ENCODE measurements at places on chromosomes 6 and 20. TPM values are rescaled to one million over a fixed set of nuclear protein-coding genes. Genes with fewer than 3 reads are reported as not detected.

- H3K27me3 ChIP-seq, result no peaks in the 10 kb centered on the region
- DNase-seq, result no peak
- no peak overlapping the region for H3K4me3 ChIP-seq
- no peaks in the 10 kb centered on the region for H3K4me1 ChIP-seq
- no peaks in the 10 kb centered on the region for H3K36me3 ChIP-seq
These were observed 109.2 kb downstream of the FOXF2 start for GRCh38 chr6:1498491-1499113.

- no peaks in the 10 kb centered on the region for H3K36me3 ChIP-seq
- H3K4me1 ChIP-seq, result no peaks in the 10 kb centered on the region
- no peak for DNase-seq
These were observed 272.5 kb upstream of the SOX4 start for GRCh38 chr6:21321076-21321475.

DNA sequence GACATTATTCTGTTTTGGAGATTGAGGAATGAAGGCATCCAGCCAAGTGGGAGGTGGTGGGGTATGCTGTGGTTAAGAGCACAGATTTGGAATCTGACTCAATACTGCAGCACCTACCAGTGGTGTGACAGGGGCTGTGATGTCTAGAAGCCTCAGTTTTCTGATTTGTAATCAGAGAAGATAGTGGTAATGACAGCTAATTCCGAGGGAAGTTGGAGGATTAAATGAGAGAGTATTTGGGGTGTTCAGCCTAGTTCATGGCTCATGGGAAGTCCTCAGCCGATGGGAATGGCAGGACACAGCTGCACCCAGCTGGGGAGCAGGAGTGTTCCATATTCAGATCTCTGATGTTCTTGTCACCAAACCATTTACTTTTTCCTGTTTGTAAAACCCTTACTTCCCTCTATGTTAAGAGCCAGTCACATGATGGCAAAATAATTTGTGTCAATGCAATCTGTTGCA is 9.3 kb downstream of the SLC9A8 start:
- DNase-seq, result no peak
- H3K4me1 ChIP-seq, result peaks cover 5% of the 10 kb centered on the region
- H3K27ac ChIP-seq, result no peak overlapping the region
- H3K27me3 ChIP-seq, result no peaks in the 10 kb centered on the region
- H3K36me3 ChIP-seq, result no peaks in the 10 kb centered on the region
- H3K4me3 ChIP-seq, result no peak overlapping the region

GRCh38 chr6:128574402-128574801 is 54.0 kb upstream of the PTPRK start:
- no peak for DNase-seq
- H3K36me3 ChIP-seq, result no peaks in the 10 kb centered on the region
- H3K27me3 ChIP-seq, result no peaks in the 10 kb centered on the region
- H3K4me3 ChIP-seq, result no peak overlapping the region

TBC1D22B gene
- total RNA-seq, result 12.5 TPM

KCNK17 gene
- total RNA-seq, result not detected

TNF gene
- not detected for total RNA-seq

NOX3 gene
- not detected for total RNA-seq

ZNF184 gene
- total RNA-seq, result 4.4 TPM
